MCF 10A (cell line): ENCODE measurements at places on chromosomes 7 and 10. TPM values are rescaled to one million over a fixed set of nuclear protein-coding genes. Genes with fewer than 3 reads are reported as not detected.

GRCh38 chr7:74092321-74092963, 8.8 kb downstream of the LIMK1 start:
- H3K4me1 ChIP-seq: peaks cover 10% of the 10 kb centered on the region
- H3K27ac ChIP-seq: no peak overlapping the region
- peaks cover 5% of the 10 kb centered on the region for H3K36me3 ChIP-seq
- H3K4me3 ChIP-seq: no peak overlapping the region

- H3K27ac ChIP-seq: no peak overlapping the region
- H3K36me3 ChIP-seq: no peaks in the 10 kb centered on the region
- H3K27me3 ChIP-seq: no peaks in the 10 kb centered on the region
- peaks cover 11% of the 10 kb centered on the region for H3K4me1 ChIP-seq
- DNase-seq: no peak
- H3K4me3 ChIP-seq: no peak overlapping the region
These were observed 70.0 kb downstream of the ELAPOR2 start for GRCh38 chr7:86989407-86989806.

- H3K27ac ChIP-seq: no peak overlapping the region
- no peaks in the 10 kb centered on the region for H3K36me3 ChIP-seq
- H3K27me3 ChIP-seq: no peaks in the 10 kb centered on the region
These were observed 177.3 kb downstream of the PHTF2 start for GRCh38 chr7:77975672-77976480.

DNA sequence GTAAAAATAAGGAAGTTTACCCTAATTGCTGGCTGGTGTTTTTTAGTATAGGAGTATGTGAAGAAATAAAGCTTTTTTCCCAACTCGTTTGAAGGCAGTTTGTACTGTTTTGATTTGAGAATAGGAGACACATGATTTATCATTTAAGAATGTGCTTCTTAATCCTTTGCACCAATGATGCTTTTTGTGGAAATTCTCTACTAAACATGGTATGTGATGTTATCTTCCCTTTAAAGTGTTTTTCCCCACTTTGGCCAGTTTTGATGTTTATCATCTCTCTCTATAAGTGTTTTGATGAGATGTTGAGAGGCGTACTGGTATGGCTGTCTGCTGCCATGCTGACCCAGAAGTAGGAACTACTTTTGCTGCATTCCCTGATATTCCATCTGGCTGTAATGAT, 85.1 kb downstream of the SUGCT start:
- peaks cover 26% of the 10 kb centered on the region for H3K4me1 ChIP-seq
- H3K27ac ChIP-seq: peak overlapping the region; percentile 70
- H3K4me3 ChIP-seq: no peak overlapping the region
- H3K27me3 ChIP-seq: no peaks in the 10 kb centered on the region
- peak; percentile 31 for DNase-seq

GRCh38 chr10:21432266-21432665, 93.2 kb downstream of the SKIDA1 start:
- no peak overlapping the region for H3K4me3 ChIP-seq
- H3K36me3 ChIP-seq: peaks cover 7% of the 10 kb centered on the region
- peaks cover 10% of the 10 kb centered on the region for H3K4me1 ChIP-seq
- DNase-seq: peak; percentile 4
- H3K27ac ChIP-seq: no peak overlapping the region
- no peaks in the 10 kb centered on the region for H3K27me3 ChIP-seq

DNA sequence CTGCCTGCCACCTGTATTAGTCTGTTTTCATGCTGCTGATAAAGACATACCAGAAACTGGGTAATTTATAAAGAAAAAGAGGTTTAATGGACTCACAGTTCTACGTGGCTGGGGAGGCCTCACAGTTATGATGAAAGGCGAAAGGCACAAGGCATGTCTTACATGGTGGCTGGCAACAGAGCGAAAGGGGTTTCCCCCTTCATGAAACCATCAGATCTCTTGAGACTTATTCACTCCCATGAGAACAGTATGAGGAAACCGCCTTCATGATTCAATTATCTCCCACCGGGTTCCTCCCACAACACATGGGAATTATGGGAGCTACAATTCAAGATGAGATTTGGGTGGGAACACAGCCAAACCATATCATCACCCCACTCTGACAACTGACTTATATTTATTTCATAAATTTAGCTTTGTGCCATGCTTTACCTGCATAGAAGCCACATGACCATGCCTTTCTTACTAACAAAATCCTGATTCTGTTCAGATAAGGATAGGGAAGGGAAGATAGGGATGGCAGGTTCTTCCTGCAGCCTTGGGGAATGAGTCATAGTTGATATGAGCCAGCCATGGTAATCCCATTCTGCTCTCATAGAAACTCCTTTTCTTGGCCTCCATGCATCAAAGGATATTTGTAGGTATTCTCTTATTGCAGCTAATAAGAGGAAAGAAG, 191.3 kb upstream of the AGK start:
- no peak overlapping the region for H3K4me3 ChIP-seq
- peaks cover 28% of the 10 kb centered on the region for H3K4me1 ChIP-seq
- no peak for DNase-seq
- no peaks in the 10 kb centered on the region for H3K36me3 ChIP-seq
- H3K27ac ChIP-seq: no peak overlapping the region

DNA sequence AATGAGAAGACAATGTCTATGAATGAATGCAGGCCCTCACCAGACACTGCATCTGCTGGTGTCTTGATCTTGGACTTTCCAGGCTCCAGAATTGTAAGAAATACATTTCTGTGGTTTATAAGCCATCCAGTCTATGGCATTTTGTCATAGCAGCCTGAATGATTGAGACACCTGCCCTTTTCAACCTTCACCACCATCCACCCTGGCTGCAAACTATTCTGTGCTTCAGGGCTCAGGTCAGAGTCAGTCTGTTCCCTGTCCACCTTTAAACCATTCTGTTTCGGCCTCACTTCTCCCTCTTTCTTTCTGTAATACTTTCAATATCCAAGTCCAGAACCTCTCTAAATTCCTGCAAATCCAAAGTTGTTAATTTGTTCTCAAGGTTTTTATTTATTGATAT, 15.9 kb upstream of the CDK13 start:
- H3K36me3 ChIP-seq: peaks cover 11% of the 10 kb centered on the region
- peaks cover 8% of the 10 kb centered on the region for H3K4me1 ChIP-seq
- no peaks in the 10 kb centered on the region for H3K27me3 ChIP-seq
- no peak overlapping the region for H3K4me3 ChIP-seq
- no peak overlapping the region for H3K27ac ChIP-seq

- peaks cover 6% of the 10 kb centered on the region for H3K36me3 ChIP-seq
- no peak for DNase-seq
- H3K4me1 ChIP-seq: no peaks in the 10 kb centered on the region
- H3K27me3 ChIP-seq: no peaks in the 10 kb centered on the region
- H3K27ac ChIP-seq: no peak overlapping the region
These were observed 160.6 kb downstream of the ST7 start for GRCh38 chr7:117113871-117114270.

- no peaks in the 10 kb centered on the region for H3K27me3 ChIP-seq
- no peak overlapping the region for H3K4me3 ChIP-seq
- DNase-seq: peak; percentile 54
- no peaks in the 10 kb centered on the region for H3K36me3 ChIP-seq
- peaks cover 20% of the 10 kb centered on the region for H3K4me1 ChIP-seq
- H3K27ac ChIP-seq: peak overlapping the region; percentile 64
These were observed 1231.1 kb upstream of the CELF2 start for GRCh38 chr10:9786576-9786975.

DNA sequence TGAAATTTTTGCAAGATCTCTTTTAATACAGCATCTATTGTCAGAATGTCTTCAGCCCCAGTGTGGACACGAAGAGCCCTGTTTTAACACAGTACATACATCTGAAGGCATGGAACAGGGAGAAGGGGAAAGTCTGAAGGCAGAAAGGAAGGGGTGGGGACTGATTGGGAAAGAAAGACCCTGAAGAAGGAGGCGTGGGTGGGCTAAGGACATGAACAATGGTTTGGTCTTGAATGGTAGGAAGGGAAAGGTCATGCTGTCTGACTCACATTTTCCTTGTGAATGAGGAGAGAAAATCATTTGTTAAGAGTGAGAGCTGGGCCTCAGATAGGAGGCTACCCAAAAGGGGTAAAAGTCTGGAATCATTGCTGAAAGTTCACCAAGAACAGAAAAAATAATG, 297.1 kb downstream of the GALNT17 start:
- DNase-seq: no peak
- no peaks in the 10 kb centered on the region for H3K36me3 ChIP-seq
- peaks cover 7% of the 10 kb centered on the region for H3K4me1 ChIP-seq
- no peak overlapping the region for H3K4me3 ChIP-seq
- no peak overlapping the region for H3K27ac ChIP-seq
- H3K27me3 ChIP-seq: no peaks in the 10 kb centered on the region

The GHRHR gene
- total RNA-seq: not detected in 2 replicates

The GRID2IP gene
- total RNA-seq: not detected in 2 replicates
